ENCODE measurements at places on chromosomes 1 and 21.
A peak's percentile ranks its signal among the peaks of the same experiment; 100 is the strongest.

DNA sequence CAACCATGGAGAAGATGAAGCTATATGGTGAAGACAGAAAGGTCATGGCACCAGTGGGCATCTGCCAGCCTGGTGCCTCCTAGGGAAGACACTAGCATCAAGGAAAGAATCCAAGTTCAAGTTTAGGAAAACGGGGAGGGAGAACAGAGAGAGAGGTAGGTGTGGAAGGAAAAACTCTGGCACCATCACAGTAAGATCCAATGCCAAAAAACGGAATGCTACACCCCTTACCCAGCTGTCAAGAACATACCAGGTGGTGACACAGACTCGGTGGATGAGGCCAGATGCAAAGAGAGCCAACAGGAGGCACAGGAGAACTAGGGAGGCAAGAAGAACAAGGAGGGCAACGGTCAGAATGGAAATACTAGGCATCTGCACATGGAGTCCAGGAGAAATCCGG, 3.6 kb downstream of the KRTCAP2 start:
- H3K4me1 ChIP-seq = peaks cover 23% of the 10 kb centered on the region
- H3K36me3 ChIP-seq = peaks cover 10% of the 10 kb centered on the region
- H3K4me3 ChIP-seq = peak overlapping the region; percentile 42
- peak; percentile 10 for DNase-seq
- no peak overlapping the region for H3K27ac ChIP-seq

DNA sequence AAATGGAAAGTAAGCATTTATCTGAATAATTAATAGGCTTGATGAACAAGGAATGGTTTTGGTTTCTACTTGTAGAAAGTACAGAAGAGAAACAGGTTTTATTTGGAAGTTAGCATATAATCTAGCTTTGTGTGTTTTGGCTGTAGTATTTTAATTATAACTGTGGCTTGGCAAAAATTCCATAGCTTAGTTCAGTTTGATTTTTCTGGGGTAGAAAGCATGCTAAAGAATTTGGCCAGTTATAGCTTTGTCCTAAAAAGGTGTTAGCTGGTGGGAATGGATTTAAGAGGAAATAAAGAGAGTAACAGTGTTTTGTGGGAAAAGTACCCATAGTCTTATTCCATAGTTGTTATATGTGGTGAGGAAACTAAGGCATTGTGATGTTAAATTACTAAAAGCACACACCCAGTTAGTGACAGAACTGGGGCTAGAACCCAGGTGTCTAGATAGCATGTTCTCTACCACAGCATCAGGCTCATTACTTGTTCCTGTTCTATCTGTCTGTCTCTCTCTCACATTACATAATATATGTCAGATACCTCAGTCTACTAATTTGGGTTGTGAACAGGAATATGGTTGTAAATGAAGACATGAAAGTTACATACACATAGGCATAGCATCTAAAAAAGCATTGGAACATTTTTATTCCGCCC, 55.0 kb downstream of the MPZL1 start:
- peaks cover 76% of the 10 kb centered on the region for H3K36me3 ChIP-seq
- DNase-seq = no peak
- H3K27me3 ChIP-seq = no peaks in the 10 kb centered on the region
- H3K4me3 ChIP-seq = no peak overlapping the region
- no peaks in the 10 kb centered on the region for H3K4me1 ChIP-seq

DNA sequence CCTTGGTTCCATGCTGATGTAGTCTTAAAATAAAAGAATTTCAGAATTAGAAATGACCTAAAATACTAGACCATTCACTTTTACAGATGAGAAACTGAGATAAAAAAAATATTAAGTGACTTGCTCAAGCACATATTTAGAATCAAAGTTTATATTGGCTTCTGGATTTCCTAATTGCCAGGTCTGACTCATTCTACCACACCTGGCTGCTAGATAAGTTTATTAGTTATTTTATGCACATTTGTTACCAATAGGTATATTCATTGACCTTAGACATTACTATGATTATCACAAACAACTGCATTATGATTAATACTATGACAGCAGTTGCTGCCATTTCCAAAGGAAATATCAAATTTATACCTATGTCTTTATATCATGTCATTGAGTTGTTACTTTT, 497.5 kb downstream of the RWDD3 start:
- no peak for DNase-seq
- H3K27me3 ChIP-seq = no peaks in the 10 kb centered on the region
- H3K36me3 ChIP-seq = no peaks in the 10 kb centered on the region
- no peak overlapping the region for H3K4me3 ChIP-seq
- H3K27ac ChIP-seq = no peak overlapping the region

GRCh38 chr1:201290551-201290950, 7.2 kb downstream of the PKP1 start:
- H3K27ac ChIP-seq = no peak overlapping the region
- H3K36me3 ChIP-seq = no peaks in the 10 kb centered on the region
- no peak for DNase-seq

GRCh38 chr1:181100934-181101333, 12.4 kb downstream of the IER5 start:
- no peak for DNase-seq
- H3K4me1 ChIP-seq = peaks cover 66% of the 10 kb centered on the region
- H3K27me3 ChIP-seq = peaks cover 12% of the 10 kb centered on the region
- H3K27ac ChIP-seq = peak overlapping the region; percentile 94
- H3K36me3 ChIP-seq = peaks cover 4% of the 10 kb centered on the region

- DNase-seq = no peak
- no peaks in the 10 kb centered on the region for H3K36me3 ChIP-seq
- no peak overlapping the region for H3K27ac ChIP-seq
- H3K4me3 ChIP-seq = no peak overlapping the region
Observed at GRCh38 chr1:145701306-145701862, 5.8 kb downstream of the PDZK1 start.

DNA sequence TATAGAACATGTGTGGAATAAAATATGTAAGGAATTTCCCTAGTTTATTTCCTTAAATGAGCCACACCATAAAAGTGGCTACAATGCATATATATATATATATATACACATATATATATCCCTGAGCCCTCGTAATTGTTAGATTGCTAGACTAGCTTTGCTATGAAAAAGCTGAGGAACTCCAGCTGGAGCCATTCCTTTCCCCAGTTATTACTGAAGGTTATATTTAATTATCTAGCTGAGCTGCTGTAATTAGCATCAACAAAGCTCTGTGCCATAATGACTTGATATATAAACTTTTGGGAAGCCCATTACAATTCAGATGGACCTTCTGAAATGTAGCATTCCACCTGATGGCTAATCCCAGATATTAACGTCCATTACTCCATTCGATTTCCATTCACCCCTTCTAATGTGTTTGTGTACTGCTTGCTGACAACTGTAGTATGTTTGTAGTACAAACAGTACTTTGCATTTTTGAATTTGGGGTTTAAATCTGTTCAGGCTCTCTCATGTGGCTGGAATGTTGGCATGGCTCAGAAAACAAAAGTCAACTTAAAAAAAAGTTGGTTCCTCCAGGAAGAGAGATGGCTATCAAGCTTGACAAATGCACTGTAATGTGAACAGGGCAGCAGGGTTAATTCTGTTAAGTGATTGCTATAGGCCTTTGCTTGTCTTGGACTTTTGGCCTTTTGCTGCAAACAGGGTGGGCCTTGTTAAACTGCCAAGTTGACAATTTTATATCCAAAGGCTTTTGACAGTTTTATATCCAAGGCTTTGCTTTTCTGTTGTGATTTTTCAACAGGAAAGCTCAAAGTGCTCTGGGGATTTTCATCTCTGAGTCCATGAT, 170.0 kb downstream of the LTN1 start:
- no peak overlapping the region for H3K4me3 ChIP-seq
- H3K27me3 ChIP-seq = peaks cover 27% of the 10 kb centered on the region
- DNase-seq = no peak
- H3K4me1 ChIP-seq = peaks cover 4% of the 10 kb centered on the region
- no peak overlapping the region for H3K27ac ChIP-seq

DNA sequence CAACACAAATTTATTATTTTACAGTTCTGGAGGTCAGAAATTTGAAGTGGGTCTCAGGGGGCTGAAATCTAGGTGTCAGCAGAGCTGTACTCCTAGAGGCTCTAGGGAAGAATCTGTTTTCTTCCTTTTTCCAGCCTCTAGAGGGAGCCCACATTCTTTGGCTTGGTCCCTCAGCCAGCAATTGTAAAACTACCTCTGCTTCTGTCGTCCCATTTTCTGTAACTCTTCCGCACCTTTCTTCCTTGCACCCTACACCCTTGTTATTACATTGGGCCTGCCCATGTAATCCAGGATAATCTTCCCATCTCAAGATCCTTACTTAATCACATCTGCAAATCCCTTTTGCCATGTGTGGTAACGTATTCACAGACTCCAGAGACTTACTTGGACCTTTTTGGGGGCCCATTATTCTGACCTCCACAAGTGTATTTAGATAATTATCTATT, 24.8 kb upstream of the THEM4 start:
- no peaks in the 10 kb centered on the region for H3K36me3 ChIP-seq
- peak overlapping the region; percentile 54 for H3K27ac ChIP-seq
- DNase-seq = no peak
- H3K4me3 ChIP-seq = no peak overlapping the region
- no peaks in the 10 kb centered on the region for H3K27me3 ChIP-seq
- peaks cover 16% of the 10 kb centered on the region for H3K4me1 ChIP-seq

DNA sequence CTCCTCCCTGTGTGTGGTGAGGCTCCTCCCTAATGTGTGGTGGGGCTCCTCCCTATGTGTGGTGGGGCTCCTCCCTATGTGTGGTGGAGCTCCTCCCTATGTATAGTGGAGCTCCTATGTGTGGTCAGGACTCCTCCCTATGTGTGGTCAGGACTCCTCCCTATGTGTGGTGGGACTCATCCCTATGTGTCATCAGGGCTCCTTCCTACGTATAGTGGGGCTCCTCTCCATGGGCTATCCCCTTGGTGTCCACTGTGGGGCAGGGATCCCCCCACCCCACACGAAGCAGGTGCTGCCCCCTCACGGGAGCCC, 29.6 kb downstream of the PRSS38 start:
- no peak overlapping the region for H3K27ac ChIP-seq
- no peak for DNase-seq
- H3K36me3 ChIP-seq = no peaks in the 10 kb centered on the region
- H3K4me1 ChIP-seq = no peaks in the 10 kb centered on the region

DNA sequence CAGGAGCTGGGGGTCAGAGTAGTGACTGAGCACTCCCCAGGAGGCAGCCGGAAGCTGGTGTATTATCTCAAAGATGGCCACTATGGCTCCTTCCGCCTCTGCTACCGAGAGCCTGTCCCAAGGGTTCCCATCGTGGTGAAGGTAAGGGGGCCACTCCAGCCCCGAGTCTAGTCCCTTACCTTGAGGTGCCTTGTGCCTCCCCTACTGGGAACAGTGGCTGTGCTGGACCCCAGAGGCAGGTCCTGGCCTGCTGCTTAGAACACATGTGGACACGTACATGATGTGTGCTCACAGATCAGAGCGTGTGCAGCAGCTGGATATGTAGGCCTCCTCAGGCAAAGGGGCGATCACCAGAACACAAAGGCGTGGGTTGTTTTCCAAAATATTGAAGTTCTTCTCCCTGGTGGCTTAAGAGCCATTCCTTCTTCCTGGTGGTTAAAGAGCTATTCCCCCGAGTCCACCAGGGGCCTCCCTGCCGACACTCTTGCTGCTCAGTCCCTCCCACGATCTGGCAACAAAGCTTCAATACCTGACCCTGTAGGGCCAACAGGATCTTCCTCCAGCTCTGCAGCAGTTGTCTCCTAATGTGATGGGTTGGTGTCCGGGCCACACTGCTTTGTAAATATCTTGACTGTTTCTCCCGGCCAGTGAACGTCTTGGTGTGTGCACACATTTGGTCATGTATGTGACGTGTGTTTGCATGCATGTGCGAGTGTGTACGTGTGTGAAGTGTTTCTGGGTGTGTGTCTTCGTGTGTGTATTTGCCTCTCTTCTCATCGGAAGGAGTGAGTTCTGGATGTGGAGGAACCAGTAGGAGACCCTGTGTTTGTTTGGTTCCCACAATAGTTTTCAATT, 68.4 kb upstream of the TINAGL1 start:
- H3K27ac ChIP-seq = no peak overlapping the region
- H3K4me1 ChIP-seq = peaks cover 14% of the 10 kb centered on the region

- H3K27me3 ChIP-seq = no peaks in the 10 kb centered on the region
- no peaks in the 10 kb centered on the region for H3K36me3 ChIP-seq
- no peak overlapping the region for H3K4me3 ChIP-seq
Observed at GRCh38 chr1:116489231-116489697, 81.6 kb downstream of the CD58 start.

DNA sequence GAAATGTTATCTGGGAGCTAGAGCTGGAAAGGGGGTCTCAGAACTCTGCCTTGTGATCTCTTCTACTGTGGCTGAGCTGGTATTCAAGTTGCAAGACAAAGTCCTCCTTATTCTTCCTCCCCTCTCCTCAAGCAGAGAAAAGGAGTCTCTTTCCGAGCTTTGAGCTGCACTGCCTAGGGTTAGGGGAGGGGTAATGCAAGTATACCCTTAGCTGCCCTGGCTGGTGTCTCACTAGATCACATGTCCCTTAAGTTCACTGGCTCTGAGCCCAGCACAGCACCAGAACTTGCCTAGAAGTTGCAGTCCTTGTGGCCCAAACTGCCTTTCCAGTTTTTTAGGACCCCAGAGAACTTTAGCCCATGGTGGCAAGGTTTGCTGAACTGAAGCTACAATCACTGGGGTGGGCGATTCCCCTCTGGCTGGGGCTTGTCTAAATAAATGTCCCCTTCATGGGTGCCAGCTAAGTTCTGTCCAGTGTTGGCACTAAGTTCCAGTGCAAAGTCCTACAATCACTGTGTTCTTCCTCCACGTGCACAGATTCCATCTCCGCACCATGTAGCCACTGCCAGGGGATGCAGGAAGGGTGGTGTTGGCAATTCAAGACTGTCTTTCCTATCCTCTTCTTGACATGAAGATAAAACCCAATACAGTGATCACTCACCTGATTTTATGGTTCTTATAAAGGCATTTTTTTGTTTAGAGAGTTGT, 22.7 kb upstream of the CHIA start:
- peaks cover 3% of the 10 kb centered on the region for H3K27me3 ChIP-seq
- no peaks in the 10 kb centered on the region for H3K36me3 ChIP-seq
- H3K4me1 ChIP-seq = no peaks in the 10 kb centered on the region
- H3K27ac ChIP-seq = no peak overlapping the region
- no peak overlapping the region for H3K4me3 ChIP-seq

- H3K27ac ChIP-seq = no peak overlapping the region
- H3K4me1 ChIP-seq = no peaks in the 10 kb centered on the region
- peaks cover 5% of the 10 kb centered on the region for H3K36me3 ChIP-seq
- H3K4me3 ChIP-seq = no peak overlapping the region
- no peaks in the 10 kb centered on the region for H3K27me3 ChIP-seq
Observed at GRCh38 chr1:113605146-113605545, 154.1 kb downstream of the PHTF1 start.

- no peaks in the 10 kb centered on the region for H3K27me3 ChIP-seq
- no peaks in the 10 kb centered on the region for H3K36me3 ChIP-seq
- H3K4me3 ChIP-seq = no peak overlapping the region
- DNase-seq = no peak
- H3K4me1 ChIP-seq = no peaks in the 10 kb centered on the region
Observed at GRCh38 chr1:161905269-161905884, 118.3 kb downstream of the OLFML2B start.
